ENCODE measurements at places on chromosomes 5 and 9.

DNA sequence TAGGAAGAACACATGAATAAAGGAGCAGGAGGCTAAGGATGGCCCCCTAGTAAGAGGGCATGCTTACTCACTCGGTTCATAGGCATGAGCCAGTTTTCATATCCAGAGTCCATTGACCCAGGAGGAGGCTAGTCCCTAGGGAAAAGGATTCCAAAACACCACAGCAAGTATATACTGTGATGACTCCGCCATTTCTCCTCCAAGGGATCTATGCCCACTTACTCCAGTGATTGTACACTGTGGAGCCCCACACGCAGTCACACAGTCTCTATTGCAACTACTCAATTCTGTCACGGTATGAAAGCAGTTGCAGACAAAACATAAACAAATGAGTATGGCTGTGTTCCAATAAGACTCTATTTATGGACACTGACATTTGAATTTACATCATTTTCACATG, 117.7 kb upstream of the ALDH1B1 start:
- DNase-seq: no peak

DNA sequence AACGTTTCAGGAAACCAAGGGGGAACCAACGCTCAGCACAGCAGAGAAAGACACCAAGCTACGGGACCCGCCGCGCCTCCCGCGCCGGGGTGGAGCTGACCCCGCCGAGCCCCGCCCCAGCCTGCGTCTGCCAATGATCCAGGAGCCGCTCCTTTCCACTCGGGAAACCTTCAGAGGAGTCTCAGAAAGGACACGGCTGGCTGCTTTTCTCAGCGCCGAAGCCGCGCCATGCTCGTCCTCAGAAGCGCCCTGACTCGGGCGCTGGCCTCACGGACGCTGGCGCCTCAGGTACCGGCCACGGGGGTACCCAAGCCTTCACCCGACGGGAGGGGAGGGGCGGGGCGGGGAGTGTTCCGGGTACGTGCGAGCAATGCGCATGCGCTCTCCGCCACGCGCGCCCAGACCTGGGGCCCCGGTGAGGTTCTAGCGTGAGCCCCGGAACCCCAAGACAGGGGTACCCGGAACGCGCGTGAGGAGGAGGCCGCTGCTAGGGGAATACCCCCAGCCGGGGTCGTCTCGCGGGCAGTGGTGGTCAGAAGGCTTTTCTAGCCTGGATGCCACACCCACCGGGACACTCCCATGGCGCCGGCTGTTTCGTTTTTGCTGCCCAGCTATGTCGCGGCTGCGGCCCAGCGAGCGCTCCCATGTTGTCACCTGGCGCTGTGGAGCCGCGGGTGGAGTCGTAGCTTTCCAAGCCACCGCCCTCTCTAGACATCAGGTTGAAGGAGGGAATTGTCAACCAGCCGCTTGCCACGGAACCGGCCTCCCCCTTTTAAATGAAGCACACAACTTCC, at the start of gene NIPSNAP3A:
NIPSNAP3A (plus strand) TSS at position 119 of the 794 bp plus-strand sequence; CDS start at position 229, 110 bp downstream.
- DNase-seq: peak; percentile 86

GRCh38 chr5:119269061-119269944, 86.5 kb upstream of the TNFAIP8 start:
- peak; percentile 29 for DNase-seq

DNA sequence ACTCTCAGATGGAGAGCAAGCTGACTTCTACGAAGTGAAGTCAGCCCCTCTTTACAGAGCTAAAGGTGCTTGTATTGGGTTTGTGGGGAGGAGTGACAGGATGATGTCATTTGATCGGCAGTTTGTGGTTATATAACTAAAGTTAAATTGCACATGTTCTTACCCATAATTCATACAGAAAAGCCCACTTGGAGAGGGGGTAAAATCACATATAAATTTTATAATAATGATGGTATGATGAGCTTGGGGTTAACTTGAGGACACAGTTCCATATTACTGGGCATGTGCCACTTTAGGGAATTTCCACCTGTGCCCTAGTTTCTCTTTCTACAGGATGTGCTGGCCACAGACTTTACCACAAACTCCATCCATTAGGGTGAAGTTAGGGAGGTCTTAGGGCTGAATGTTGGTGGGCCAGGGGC, 1178.6 kb upstream of the CDH9 start:
- no peak for DNase-seq

DNA sequence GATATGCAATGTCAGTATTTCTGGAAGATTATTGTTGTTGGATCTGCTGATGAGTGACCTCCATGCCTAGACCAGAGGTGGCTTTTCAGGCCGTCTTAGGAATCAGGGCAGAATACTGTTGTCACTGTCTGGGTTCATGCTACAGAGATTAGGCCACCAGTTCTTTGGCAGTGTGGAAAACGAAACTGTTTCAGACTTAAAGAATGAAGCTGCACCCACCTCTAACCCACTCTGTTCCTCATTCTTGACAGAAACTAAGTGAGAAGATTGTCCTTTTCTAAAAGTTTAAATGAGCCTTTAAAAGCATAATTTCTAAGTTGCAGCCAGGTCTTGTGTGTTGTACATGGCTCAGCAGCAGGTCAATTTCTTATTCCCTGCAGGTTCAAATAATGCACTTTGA, 444.3 kb downstream of the ENC1 start:
- DNase-seq: no peak

- DNase-seq: no peak
Observed at GRCh38 chr9:133476036-133476931, 2.6 kb downstream of the SLC2A6 start.

DNA sequence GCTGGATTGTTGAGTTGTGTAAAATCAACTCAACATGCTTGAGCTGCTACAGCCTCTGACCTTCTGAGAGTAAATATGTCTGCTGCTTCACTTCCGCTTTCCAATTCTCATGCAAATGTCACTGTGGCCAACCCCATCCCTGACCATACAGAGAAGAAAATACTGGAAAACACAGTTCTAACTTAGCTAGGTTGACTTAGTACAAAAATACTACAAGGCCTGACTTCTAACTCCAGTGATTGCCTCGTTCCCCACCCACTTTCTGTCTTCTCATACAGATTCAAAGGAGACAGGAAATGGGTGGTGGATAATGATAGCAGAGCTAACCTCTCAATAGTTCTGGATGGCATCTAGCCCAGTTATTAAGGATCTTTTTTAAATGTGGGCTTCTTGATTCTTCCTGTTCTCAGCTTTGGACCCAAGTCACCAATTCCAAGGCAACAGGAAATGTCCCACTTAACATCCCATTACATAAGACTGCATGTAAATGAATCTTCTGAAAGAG, 226.6 kb upstream of the SLC24A2 start:
- no peak for DNase-seq

DNA sequence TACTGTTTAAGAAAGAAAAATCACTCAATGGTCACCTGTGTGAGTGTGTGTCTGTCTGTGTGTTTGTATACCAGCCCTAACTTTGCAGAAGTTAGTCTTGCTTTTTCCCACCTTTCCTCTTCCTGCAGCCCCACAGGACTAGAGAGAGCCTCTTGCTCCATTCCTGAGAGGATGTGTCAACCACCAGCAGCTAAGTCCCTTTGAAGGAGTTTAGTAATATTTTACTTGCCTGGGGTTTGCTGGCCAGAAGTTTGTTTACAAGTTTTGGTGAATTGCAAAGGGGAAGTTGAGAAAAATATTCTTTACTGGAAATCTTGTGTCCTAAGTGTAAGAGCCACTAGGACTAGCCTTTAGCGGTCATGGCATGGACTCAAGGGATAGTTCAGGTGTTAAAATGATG, 316.2 kb downstream of the BRINP1 start:
- DNase-seq: no peak

GRCh38 chr5:146628950-146629349, 113.0 kb upstream of the GPR151 start:
- no peak for DNase-seq

- DNase-seq: no peak
Observed at GRCh38 chr9:112747094-112747493, 3.5 kb upstream of the SNX30 start.

DNA sequence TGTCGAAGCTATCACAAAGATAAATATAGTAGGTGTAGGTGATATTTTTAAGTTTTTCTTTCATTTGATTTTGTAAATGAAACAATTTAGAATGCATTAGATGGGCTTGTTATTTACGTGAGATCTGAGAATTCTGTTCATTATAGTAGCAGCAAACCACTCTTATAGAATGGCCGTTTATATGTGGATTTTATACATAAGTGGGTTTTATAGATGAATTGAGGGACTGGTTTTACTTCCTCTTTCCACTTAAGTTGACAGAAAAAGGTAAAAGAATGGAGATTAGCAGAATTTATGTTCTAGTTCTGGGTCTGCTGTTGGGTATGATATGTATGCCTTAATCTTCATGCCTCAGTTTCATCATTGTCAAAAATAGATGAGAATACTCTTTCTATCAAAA, 5.6 kb downstream of the RMI1 start:
- DNase-seq: no peak

DNA sequence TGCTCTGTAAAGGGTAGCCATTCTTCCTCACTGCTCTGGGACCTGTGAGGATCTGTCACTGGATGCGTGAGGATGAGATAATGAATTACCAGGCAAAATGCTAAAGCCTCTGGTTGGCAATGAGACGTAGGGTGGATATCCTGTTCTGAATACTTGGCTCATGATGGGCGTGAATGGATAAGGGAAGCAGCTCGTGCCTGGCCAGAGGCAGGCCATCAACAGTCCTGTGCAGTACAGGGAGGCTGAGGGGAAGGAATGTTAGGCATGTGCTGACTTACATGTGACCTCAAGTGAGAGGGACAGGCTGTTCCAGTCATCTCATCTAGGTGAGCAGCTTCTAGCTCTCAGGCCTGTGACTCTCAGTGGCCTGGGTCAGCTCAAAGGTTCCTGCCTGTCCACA, 172.8 kb downstream of the CARTPT start:
- no peak for DNase-seq

DNA sequence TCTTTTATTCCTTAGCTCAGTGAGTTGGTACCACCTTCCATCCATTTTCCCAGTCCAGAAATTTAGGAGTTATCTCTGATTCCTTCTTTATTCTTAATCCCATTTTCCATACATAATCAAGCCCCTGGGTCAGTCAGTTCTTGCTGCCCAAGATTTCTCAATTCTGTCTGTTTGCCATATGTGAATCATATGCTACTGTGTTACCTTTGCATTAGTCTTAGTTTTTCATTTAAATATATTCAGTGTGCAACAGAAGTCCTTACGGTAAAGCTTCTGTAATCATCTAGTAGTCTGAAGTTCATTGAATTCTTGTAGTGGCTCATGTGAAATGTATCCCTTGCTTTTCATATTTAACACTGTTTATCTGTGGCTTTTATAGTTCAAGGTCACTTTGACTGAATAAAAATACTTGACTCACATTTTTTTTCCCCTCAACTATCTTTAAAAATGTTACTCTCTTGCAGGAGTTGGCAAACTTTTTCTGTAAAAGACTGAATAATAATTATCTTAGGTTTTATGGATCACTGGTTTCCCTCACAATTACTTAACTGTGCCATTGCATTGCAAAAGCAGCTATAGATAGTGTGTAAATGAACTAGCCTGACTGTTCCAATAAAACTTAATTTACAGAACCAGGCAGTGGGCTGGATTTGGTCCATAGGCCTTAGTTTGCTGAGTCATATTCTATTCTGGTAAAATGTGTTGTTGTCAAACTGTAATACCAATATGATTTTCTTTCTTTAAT, 6.9 kb downstream of the KIAA1958 start:
- DNase-seq: no peak

GRCh38 chr5:128213833-128214232, 130.3 kb downstream of the SLC12A2 start:
- DNase-seq: no peak

GRCh38 chr9:117125531-117125930, 289.3 kb downstream of the ASTN2 start:
- no peak for DNase-seq

- DNase-seq: no peak
Observed at GRCh38 chr9:99451112-99451606, 229.1 kb downstream of the SEC61B start.

DNA sequence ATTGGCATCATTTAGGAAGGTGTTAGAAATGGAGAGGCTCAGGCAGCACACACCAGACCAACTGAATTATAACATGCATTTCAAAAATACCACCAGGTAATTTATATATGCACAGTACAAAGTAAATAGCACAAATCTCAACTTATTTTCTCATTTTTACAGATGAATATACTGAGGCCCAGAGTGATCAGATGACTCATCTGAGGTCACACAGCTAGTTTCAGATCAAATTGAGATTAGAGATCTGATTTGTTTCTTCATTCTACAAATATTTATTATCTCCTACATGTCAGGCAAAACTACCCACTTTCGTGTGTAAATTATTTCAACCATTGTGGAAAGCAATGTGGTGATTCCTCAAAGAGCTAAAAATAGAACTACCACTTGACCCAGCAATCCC, 507.1 kb downstream of the TLE4 start:
- no peak for DNase-seq

DNA sequence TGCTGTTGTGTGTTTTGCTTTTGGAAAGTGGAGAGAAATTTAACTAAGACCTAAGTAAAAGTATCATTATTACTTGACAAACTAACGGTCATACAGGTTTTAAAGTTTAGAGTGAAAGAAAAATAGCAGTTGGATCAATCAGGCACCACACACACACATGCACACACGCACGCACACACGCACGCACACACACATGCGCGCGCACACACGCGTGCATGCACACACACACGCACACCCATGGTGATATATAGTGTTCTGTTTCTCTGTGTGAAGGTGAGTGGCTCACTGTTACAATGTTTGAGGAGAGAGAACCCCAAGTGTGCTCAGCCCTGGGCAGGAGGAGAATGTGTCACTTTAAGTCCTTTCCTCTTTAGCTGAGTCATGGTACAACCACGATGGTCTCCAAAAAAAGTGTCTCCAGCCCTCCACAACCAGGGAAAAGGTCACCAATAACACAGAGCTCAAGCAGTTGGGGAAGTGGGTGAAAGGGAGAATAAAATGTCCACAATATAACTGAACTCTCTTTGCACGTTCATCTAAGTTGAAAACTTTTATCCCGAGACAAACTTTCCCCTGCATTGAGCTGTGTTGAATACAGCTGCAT, 3.2 kb downstream of the ZNF366 start:
- DNase-seq: no peak

GRCh38 chr5:179916523-179916922, 8.8 kb upstream of the TBC1D9B start:
- no peak for DNase-seq

GRCh38 chr5:113057557-113057984, 81.0 kb downstream of the DCP2 start:
- DNase-seq: no peak
